ENCODE measurements at places on chromosomes 12 and 14. TPM values are rescaled to one million over a fixed set of nuclear protein-coding genes. Genes with fewer than 3 reads are reported as not detected.

GRCh38 chr12:108773798-108774788 is 42.8 kb upstream of the CORO1C start:
- no peaks in the 10 kb centered on the region for H3K27me3 ChIP-seq
- peak; percentile 85 for DNase-seq
- peak overlapping the region; percentile 78 for H3K27ac ChIP-seq
- no peaks in the 10 kb centered on the region for H3K36me3 ChIP-seq

- H3K36me3 ChIP-seq: no peaks in the 10 kb centered on the region
- peaks cover 36% of the 10 kb centered on the region for H3K27me3 ChIP-seq
- no peak for DNase-seq
- H3K4me1 ChIP-seq: no peaks in the 10 kb centered on the region
- no peak overlapping the region for H3K27ac ChIP-seq
These were observed 95.4 kb upstream of the SFSWAP start for GRCh38 chr12:131615326-131616042.

DNA sequence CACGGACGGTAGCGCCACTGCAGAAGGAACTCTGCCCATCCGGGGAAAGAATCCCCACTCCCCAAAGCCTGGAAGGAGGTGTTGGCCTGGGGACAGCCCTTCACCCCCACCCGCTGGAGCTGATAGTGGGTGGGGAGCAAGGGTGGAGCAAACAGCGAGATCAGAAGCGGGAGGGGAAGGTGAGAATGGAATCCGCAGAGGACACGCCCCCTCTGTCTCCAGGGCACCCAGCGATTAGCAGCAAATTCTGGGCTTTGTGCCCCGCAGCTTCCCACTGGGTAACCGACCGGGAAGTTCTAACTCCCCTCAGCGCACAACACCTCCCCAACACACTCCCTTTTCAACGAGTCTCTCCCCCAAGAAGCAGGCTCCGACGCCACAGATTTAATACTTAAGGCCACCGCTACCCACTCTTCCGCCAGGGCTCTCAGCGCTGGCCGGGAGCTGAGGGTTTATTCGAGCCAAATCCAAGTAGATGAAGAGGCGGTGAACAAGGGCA is 1.4 kb downstream of the SLC25A29 start:
- peak overlapping the region; percentile 95 for H3K4me3 ChIP-seq
- H3K27me3 ChIP-seq: no peaks in the 10 kb centered on the region
- peak overlapping the region; percentile 82 for H3K27ac ChIP-seq

DNA sequence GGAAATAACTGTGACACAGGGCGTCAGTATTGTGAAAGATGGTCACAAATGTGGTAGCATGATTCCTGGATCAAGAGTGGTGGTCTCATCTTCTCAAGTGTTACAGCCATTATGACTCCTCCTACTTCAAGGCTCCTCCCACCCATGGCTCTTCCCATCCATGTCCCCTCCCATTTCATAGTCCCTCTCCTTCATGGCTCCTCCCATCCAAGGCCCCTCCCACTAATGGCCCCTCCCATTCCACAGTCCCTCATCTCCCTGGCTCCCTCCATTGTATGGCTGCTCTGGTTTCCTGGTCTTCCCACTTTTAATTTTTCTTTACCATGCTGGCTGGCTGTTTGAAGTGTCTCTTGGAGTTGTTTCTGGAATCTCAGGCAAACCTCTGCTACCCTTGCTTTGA is 1375.2 kb upstream of the TMEM132C start:
- no peaks in the 10 kb centered on the region for H3K27me3 ChIP-seq
- H3K4me3 ChIP-seq: no peak overlapping the region
- no peak for DNase-seq
- H3K27ac ChIP-seq: no peak overlapping the region
- no peaks in the 10 kb centered on the region for H3K4me1 ChIP-seq

Gene KRT86
- not detected for total RNA-seq

DNA sequence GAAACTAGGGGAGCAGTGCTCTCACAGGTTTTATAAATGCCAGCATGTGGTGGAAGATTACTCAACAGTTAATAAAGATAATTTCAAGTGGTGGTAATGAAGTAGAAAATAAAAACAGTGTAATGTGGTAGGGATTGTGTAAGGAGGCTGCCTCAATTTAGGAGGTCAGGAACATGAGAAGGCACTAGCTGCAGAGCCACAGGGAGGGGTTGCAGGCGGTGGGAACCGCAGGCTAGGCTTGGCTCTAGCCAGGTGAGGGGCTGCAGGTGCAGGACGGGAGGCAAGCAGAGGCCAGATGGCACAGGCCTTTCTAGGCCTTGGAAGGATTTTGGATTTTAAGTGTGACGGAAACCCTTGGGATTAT is 768 bp downstream of the METTL25 start:
- H3K27ac ChIP-seq: peak overlapping the region; percentile 98
- peak; percentile 50 for DNase-seq
- no peaks in the 10 kb centered on the region for H3K27me3 ChIP-seq
- peaks cover 37% of the 10 kb centered on the region for H3K4me1 ChIP-seq
- H3K36me3 ChIP-seq: peaks cover 29% of the 10 kb centered on the region
- peak overlapping the region; percentile 92 for H3K4me3 ChIP-seq

- no peak overlapping the region for H3K4me3 ChIP-seq
- H3K27ac ChIP-seq: no peak overlapping the region
These were observed 203.8 kb upstream of the SRRM4 start for GRCh38 chr12:118777504-118777903.

Gene HOXC5
- total RNA-seq: 1.4 TPM

DNA sequence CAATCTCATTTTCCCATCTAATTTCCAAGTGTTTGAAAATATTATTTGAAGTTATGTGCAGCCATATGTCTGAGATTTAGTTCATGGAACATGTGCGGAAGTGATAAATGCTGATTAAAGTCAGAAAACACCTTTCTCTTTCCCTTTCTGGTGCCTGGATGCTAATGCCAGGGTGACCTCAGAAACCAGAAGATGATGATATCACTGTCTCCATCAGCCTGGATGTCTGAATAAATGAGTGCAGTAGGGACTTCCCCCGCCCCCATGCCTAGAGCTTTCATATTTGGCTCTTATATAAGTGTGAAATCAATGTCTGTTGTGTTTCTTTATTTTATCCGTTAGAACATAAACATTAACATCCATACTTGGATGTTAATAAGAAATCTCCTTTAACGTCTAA is 261.9 kb upstream of the LRIG3 start:
- no peak overlapping the region for H3K27ac ChIP-seq
- H3K36me3 ChIP-seq: no peaks in the 10 kb centered on the region
- no peak for DNase-seq
- no peak overlapping the region for H3K4me3 ChIP-seq

DNA sequence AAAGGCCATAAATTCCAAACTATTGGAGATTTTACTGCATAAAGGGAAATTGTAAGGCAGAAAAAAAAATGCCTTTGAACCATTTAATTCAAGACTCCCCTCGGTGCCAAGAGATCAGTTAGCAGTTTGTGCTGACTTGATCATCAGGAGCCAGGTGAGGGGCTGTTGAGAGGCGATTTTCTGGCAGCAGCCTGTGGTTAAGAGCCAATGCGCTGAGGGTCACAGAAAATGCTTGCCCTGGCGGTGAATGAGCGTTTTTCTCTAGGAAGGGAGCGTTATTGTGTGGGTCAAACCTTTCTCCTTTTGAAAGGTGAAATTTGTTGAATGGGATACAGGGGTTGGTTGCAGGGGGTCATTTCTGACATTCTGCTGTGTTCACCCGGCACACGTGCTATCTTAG is 4.7 kb downstream of the SRRM4 start:
- H3K27me3 ChIP-seq: peaks cover 63% of the 10 kb centered on the region
- no peaks in the 10 kb centered on the region for H3K36me3 ChIP-seq
- no peak for DNase-seq
- H3K27ac ChIP-seq: no peak overlapping the region
- no peaks in the 10 kb centered on the region for H3K4me1 ChIP-seq

GRCh38 chr12:107584563-107584962 is 101.0 kb upstream of the PWP1 start:
- no peak for DNase-seq
- H3K36me3 ChIP-seq: no peaks in the 10 kb centered on the region
- no peaks in the 10 kb centered on the region for H3K4me1 ChIP-seq
- H3K27me3 ChIP-seq: peaks cover 7% of the 10 kb centered on the region

Gene SCNN1A
- total RNA-seq: 0.30 TPM

GRCh38 chr12:72296389-72296788 is 24.2 kb downstream of the TRHDE start:
- H3K4me3 ChIP-seq: no peak overlapping the region
- H3K27ac ChIP-seq: no peak overlapping the region
- DNase-seq: no peak
- H3K27me3 ChIP-seq: no peaks in the 10 kb centered on the region

DNA sequence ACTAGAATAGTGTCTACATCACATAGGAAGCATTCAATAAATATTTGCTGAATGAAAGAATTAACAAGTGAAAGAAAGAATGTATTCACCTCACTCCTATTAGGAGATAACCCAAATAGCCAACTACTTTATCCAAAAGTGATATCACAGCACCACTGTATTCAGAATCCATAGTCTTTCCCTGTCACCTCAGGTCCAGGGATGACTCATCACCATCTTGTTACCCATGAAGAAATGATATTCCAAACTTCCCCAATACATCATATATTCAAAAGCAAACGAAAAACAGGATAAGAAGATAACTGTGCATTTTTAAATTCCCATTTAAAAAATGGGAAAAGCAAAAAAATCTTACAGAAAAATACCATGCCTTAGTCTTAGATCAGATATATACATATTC is 39.1 kb downstream of the TXNDC16 start:
- no peaks in the 10 kb centered on the region for H3K27me3 ChIP-seq
- no peak overlapping the region for H3K4me3 ChIP-seq
- H3K36me3 ChIP-seq: no peaks in the 10 kb centered on the region
- H3K4me1 ChIP-seq: no peaks in the 10 kb centered on the region

- no peak for DNase-seq
- no peaks in the 10 kb centered on the region for H3K36me3 ChIP-seq
- H3K4me1 ChIP-seq: no peaks in the 10 kb centered on the region
- H3K4me3 ChIP-seq: no peak overlapping the region
- H3K27ac ChIP-seq: no peak overlapping the region
These were observed 154.0 kb downstream of the KCNA5 start for GRCh38 chr12:5197656-5198055.

Gene CLEC14A
- 29.5 TPM for total RNA-seq

Measured in psoas muscle (tissue), 8 donors.